ENCODE measurements at places on chromosomes 2 and 18.

DNA sequence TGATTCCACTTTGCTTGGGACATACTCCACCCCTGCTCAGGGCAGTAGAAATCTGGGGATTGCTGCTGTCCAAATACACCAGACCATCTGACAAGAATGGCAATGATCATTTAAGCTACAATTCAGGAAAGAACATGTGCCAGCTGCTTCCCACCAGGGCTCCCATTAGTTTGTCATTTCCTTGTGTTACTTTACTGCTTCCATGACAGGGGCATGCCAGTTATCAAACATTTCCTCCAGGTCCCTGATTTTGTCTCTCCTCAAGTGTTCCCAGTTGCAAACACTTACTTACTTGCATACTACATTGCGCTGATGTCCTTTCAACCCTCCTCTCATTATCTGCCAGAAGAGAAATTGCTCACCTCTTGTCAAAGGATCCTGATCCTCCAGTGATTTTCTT, 474.5 kb upstream of the DCC start:
- DNase-seq = no peak

DNA sequence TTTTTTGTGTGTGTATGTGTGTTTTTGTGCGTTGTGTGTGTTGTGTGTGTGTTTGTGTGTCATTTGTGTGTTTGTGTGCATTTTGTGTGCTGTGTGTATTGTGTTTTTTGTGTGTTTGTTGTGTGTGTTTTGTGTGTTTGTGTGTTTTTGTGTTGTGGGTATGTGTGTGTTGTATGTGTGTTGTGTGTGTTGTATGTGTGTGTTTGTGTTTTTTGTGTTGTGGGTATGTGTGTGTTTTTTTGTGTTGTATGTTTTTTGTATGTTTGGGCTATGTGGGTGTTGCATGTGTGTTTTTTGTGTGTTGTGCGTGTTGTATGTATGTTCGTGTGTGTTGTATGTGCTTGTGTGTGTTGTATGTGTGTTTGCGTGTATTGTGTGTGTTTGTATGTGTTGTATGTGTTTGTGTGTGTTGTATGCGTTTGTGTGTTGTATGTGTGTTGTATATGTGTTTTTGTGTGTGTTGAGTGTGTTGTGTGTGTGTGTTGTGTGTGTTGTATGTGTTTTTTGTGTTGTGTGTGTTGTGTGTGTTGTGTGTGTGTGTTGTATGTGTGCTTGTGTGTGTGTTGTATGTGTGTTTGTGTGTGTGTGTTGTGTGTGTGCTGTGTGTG, 275.3 kb downstream of the HRH4 start:
- no peak for DNase-seq

GRCh38 chr2:180933332-180933731, 47.1 kb upstream of the UBE2E3 start:
- no peak for DNase-seq

DNA sequence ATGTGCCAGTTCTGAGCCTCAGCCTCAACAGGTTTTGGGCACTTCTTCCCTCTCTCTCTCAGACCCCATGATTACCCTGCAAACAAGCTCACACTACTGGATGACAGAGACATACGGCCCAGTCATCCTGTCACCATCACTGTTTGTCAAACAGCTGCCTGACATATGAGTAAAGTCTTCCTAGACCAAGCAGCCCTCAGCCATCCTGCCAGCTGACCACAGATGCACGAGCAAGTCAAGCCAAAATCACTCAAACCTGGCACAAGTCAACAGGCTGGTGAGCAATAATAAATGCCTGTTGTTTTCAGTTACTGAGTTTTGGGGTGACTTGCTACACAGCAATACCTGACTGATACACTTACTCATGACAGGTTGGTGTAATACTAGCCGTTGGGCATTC, 75.5 kb upstream of the KLF7 start:
- DNase-seq = no peak

- DNase-seq = peak; percentile 53
Observed at GRCh38 chr2:12479065-12479601, 237.6 kb upstream of the TRIB2 start.

DNA sequence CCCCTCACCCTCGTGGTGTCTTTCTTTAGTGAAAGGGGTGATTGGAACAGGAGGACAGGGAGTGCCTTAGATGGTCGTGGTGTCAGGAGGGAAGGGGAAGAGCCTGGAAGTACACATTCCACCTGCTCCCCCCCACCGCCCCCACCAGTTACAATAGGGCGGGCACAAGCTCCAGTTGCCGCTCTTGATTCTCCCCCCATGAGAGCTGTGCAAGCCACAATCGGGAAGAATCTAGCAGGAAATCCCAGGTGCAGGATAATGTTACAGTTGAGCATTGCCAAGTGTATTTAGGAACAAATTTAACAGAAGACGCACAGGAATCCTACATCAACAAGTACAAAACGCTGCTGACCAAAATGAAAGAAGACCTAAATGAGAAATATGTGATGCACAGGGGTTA, 73.6 kb downstream of the ASAP2 start:
- DNase-seq = no peak

DNA sequence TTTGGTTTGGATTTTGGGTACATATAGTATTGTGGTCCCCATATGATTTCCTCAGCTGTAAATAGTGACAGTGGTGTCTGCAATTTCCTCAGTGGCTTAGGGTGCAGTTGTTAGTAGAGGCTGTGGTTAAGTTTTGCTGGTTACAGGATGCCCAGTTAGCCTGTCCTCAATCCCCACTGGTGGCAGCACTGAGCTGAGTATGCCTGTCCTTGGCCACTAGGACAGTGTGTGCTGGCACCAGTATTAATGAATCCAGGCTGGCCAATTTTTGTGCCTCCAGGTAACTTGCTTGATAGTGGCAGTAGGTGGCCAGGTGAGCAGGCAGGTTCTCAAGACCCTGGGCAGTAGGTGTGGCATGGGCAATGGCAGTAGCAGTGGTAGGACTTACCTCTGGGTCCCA, 973.1 kb downstream of the TMEM182 start:
- no peak for DNase-seq

GRCh38 chr18:72940986-72941385, 73.2 kb upstream of the NETO1 start:
- no peak for DNase-seq

DNA sequence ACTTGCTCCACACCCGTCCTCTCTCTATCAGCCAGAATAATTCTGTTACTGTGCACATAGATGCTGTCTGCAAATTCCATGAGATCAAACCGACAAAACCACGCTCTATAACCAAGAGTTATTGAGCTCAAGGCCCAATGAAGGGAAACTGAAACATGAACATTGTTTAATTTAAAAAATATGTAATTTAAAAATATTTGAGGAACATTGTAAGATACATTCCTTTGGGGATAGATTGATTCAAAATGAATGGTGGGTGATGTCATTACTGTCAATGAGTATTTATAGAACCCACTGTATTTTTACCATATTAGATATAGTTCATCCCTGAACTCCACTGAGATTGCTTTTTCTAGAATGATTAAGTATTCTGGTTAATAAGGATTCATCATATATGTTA, 50.4 kb downstream of the NCKAP5 start:
- no peak for DNase-seq

DNA sequence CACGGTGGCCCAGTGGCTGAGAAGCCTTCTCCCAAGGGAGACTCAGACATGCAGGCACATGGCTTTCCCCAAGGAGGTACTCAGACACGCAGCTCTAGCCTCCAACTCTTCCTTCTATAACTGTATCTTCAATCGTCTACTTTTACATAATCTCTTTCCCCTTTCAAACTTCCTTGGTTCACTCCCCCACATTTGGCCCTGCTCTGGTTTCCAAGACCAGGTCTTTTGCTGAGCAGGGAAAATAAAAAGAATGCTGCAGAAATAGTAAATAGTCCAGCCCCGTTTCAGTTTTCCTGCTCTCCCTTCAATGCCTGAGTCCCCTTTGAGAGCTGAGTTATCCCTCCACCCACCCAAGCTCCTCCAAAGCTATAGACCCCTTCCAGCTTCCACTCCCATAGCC, 635.0 kb downstream of the ARHGAP15 start:
- no peak for DNase-seq

- peak; percentile 4 for DNase-seq
Observed at GRCh38 chr18:34352385-34353163, 127.9 kb upstream of the NOL4 start.

DNA sequence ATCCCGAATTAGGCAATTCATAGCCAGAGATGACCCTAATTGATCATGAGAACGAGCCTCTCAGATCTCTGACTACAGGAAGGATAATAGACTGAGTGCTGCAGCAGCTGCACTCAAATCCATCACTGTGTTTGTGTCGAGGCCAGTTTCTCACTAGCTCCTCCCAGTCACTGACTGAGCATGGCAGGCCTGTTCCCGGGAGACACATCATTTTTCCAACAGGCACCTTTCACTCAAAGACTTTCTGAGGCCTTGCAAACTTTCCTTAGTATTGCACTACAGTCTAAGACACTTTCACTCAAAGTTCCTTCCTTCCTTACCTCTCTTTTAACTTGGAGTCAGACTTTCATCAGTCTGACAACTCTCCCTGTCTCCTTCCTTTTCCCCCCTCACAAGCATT, 13.7 kb downstream of the SOS1 start:
- DNase-seq = no peak

- no peak for DNase-seq
Observed at GRCh38 chr2:95062242-95063085, 37.0 kb downstream of the MAL start.

- DNase-seq = no peak
Observed at GRCh38 chr18:78293940-78294541, 685.6 kb upstream of the SALL3 start.

DNA sequence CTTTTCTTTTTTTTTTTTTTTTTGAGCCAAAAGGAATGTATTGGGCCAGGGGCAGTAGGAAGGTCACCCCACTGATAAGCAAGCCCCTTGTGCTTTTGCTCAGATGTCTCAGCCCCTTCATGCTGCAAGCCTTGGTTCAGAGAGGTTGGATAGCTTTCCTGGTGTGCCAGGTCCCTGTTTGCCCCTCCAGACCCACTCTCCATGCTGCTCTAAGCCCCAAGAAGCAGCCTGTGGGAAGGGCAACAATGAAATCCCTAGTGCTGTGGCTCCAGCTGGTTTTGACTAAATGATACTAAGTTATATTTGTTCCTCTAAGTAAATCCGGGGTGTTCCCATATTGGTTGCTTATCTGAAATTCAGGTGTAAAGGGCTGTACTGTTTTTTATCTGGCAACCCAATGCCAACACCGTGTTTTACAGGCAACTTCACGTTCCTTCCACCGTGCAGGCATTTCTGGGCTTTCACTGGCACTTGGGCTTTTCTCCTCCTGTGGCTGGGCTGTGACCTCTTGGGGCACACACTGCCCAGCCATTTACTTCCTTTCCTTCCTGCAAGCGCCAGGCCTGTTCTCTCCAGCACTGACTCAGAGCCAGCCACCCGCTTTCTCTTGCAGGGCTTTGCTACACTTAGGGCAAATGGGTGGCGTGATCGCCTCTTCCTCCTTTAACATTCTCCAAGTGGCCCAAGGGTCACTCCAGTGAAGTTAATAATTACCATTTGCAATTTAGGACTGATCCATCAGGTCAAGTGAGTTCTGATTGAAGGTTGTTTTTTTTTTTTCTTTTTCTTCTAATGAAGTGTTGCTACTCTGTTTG, 21.6 kb downstream of the MERTK start:
- no peak for DNase-seq

- DNase-seq = peak; percentile 11
Observed at GRCh38 chr2:204282525-204282924, 262.8 kb upstream of the PARD3B start.

- peak; percentile 24 for DNase-seq
Observed at GRCh38 chr18:55289775-55290174, 298.2 kb downstream of the TCF4 start.

GRCh38 chr2:232927032-232927792, 57.1 kb downstream of the SNORC start:
- no peak for DNase-seq

- DNase-seq = no peak
Observed at GRCh38 chr2:239101071-239101470, 253.2 kb downstream of the TWIST2 start.

GRCh38 chr2:168525020-168525419, 68.9 kb downstream of the CERS6 start:
- no peak for DNase-seq

GRCh38 chr2:174473796-174474195, 13.0 kb downstream of the GPR155 start:
- no peak for DNase-seq

DNA sequence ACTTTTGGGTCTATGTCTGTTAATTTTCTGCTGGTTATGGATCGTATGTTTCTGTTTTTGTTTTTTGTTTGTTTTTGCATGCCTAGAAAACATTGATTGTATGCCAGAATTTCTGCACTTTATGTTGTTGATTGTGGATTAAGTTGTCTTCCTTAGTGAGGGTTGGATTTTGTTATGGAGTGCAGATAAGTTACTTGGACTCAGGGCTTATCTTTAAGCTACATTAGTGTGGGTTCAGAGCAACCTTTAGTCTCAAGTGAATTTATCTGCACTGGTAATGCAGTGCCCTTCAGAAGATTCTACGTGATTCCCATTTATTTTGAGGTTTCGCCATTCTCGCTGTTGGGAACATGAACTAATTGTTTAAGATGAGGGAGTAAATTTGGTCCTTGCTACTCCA, 32.9 kb downstream of the UBR3 start:
- no peak for DNase-seq

DNA sequence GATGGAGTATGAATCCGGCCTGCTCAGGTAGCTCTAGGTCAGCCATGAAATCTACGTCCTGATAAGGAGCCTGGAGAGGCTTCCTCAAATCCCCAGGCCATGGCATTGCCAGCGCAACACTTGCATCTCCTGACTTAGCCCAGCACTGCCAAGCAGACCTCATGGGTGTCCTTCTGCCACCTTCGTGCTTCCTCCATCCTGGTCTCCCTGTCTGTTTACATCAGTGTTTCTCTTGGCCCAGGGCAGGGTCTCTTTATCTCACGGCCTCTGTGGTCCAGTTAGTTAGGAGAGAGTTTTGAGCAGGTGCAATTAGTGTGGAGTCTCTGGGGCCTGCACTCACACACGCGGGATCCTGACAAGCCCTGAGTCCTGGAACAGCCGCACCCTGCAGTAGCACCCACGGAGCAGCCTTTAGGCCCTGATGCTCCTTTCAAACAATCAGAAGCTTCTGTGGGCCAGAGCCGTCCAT, 193.1 kb upstream of the ARL4C start:
- DNase-seq = no peak

- no peak for DNase-seq
Observed at GRCh38 chr2:239177908-239178307, 222.9 kb downstream of the HDAC4 start.

DNA sequence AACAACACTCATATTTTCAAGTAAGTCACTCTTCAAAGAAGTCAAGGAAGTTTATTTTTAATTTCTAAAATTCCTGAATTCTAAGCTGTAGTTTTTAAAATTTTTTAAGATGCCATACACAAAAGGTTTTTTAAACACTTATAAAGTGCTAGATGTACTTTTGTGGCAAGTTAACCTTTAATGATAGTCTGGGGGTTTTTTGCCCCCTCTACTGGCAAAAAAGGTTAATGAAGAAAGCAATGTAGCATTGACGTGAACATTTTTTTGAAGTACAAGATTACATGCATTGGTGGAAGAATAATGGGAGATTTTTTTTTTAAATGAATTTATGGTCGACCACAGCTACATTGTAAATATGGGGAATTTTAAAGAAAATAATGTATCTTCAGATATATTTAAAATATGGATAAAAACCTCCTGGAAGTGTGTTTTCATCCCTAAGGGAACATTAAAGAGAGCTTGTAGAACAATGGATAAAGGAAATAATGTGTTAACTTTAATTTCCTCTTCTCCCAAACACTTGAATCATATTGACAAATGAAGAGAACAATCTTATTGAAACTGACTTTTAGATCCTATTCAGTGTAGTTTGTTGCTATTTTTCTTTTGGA, 12.6 kb downstream of the ITPRID2 start:
- peak; percentile 67 for DNase-seq
